ENCODE measurements at places on chromosomes 7 and 10.

DNA sequence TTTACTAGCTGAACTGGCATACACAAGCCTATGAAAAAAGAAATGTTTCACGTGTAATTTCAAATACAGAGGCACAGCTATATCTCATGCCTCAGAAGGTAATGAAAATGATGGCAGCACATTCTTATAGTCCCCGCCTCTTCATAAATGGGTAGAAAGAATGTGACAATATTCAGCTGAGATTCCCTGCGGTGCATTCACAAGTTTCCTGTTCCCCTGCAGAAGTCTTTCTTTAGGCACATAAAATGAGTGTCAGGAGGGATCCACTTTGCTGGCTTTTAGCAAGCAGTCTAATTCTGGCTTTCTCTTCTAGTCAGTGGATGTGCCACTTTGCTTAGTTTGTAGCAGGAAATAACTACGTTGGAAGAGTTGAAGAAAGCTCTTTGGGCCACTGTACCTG, 56.1 kb downstream of the DGKB start:
- no peak for DNase-seq

GRCh38 chr7:86768394-86768793, 124.7 kb downstream of the GRM3 start:
- no peak for DNase-seq

DNA sequence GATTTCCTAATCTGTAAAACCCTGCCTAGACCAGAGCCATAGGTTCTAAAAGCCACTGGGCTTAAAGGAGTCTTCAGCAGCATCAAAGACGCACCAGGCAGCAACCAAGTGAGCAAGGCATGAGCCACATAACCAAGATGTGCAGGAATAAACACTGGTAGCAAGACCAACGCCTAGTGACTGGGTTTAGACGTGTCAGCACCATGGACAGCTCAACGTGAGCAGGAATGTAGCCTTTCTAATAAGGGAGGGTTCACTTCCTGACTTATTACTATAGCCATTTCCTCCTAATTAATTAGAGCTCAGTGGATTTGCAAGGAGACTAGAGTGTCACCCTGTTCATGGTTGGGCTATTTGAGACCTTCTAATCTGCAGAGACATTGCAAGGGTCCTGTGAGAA, 223.7 kb downstream of the LHFPL3 start:
- DNase-seq: no peak

DNA sequence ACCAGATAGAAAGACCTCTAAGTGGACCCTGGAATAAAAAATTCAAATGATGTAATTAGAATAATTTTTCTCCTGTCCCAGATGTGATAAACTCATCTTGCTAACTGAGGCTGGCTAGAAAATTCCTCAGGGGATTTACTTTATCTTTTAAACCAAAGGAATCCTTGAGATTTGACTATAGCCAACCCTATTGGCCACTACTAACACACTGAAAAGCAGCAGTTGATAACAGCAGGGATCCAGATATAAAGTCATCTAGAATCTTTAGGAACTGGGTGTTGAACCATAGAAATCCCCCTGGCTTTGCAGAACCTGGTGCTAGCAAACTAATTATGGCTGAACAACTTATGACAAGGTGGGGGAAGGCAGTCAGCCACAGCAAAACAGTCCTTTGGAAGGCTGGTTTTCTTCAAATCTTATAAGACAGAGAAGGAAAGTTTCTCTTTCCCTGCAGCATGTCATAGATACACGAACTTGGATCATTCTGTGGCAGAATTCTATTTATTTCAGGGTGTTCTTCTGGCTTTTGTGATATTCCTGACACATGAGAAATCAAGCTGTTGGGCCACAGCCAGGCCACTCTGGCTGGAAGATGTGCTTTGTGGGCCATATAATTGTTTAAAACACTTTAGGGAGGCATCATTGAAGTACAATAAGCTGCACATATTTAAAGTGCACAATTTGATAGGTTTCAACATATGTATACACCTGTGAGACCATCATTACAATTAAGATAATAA, 643.6 kb downstream of the SORCS3 start:
- no peak for DNase-seq

- DNase-seq: no peak
Observed at GRCh38 chr7:124387056-124387455, 354.2 kb upstream of the TMEM229A start.

- DNase-seq: no peak
Observed at GRCh38 chr10:77281719-77282118, 355.9 kb downstream of the KCNMA1 start.

DNA sequence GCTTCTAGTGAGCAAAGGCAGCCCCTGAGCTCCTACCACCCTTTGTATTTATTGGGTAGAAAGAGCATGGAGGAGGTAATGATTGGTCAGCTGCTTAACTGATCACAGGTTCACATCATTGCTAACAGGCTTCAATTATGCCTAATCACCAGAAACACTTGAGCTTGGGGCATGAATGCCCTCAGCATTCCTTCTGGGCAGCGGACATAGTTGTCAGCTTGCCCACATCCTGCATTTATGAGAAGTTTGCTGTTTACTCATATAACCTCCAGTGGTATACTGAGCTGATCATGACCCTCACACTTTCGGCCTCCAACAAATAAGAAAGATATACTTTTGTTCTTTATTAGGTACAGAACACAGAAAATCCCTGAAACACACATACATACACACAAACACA, 140.3 kb upstream of the ODAD2 start:
- no peak for DNase-seq
